ENCODE measurements at places on chromosomes 5 and 9. TPM values are rescaled to one million over a fixed set of nuclear protein-coding genes. Genes with fewer than 3 reads are reported as not detected.

GRCh38 chr5:163976696-163977095 lies 471.3 kb downstream of the MAT2B start:
- H3K4me1 ChIP-seq: no peaks in the 10 kb centered on the region
- no peaks in the 10 kb centered on the region for H3K27me3 ChIP-seq
- DNase-seq: no peak

- peak overlapping the region; percentile 99 for H3K4me3 ChIP-seq
- no peaks in the 10 kb centered on the region for H3K36me3 ChIP-seq
- no peak for DNase-seq
- peak overlapping the region; percentile 96 for H3K27ac ChIP-seq
- peaks cover 8% of the 10 kb centered on the region for H3K4me1 ChIP-seq
- H3K27me3 ChIP-seq: no peaks in the 10 kb centered on the region
These were observed 1.2 kb downstream of the LHFPL2 start for GRCh38 chr5:78647351-78647818.

- no peaks in the 10 kb centered on the region for H3K27me3 ChIP-seq
- no peaks in the 10 kb centered on the region for H3K4me1 ChIP-seq
- H3K27ac ChIP-seq: no peak overlapping the region
- H3K4me3 ChIP-seq: no peak overlapping the region
- no peaks in the 10 kb centered on the region for H3K36me3 ChIP-seq
These were observed 25.0 kb upstream of the AUH start for GRCh38 chr9:91386765-91387164.

GRCh38 chr9:129879991-129880653 lies 44.9 kb downstream of the USP20 start:
- H3K27me3 ChIP-seq: no peaks in the 10 kb centered on the region
- H3K36me3 ChIP-seq: peaks cover 1% of the 10 kb centered on the region
- DNase-seq: no peak
- H3K4me3 ChIP-seq: no peak overlapping the region

GRCh38 chr5:154385236-154385512 lies 60.6 kb upstream of the SAP30L start:
- no peak for DNase-seq
- no peaks in the 10 kb centered on the region for H3K27me3 ChIP-seq
- H3K36me3 ChIP-seq: no peaks in the 10 kb centered on the region
- H3K4me3 ChIP-seq: no peak overlapping the region

- peaks cover 9% of the 10 kb centered on the region for H3K27me3 ChIP-seq
- no peak within 1 kb of the TSS for H3K4me3 ChIP-seq
- no peaks in the 10 kb centered on the region for H3K36me3 ChIP-seq
- no peak within 1 kb of the TSS for H3K27ac ChIP-seq
- H3K4me1 ChIP-seq: no peaks in the 10 kb centered on the region
These were observed at the start of gene TAL2 for GRCh38 chr9:105662184-105663104. TSS of gene TAL2 (plus strand) at chr9:105662457. CDS start at chr9:105662497, 40 bp downstream.

- no peaks in the 10 kb centered on the region for H3K36me3 ChIP-seq
- peak overlapping the region; percentile 33 for H3K27ac ChIP-seq
- no peak for DNase-seq
- H3K27me3 ChIP-seq: no peaks in the 10 kb centered on the region
- H3K4me1 ChIP-seq: peaks cover 4% of the 10 kb centered on the region
These were observed 77.0 kb downstream of the GNAQ start for GRCh38 chr9:77954666-77955015.

DNA sequence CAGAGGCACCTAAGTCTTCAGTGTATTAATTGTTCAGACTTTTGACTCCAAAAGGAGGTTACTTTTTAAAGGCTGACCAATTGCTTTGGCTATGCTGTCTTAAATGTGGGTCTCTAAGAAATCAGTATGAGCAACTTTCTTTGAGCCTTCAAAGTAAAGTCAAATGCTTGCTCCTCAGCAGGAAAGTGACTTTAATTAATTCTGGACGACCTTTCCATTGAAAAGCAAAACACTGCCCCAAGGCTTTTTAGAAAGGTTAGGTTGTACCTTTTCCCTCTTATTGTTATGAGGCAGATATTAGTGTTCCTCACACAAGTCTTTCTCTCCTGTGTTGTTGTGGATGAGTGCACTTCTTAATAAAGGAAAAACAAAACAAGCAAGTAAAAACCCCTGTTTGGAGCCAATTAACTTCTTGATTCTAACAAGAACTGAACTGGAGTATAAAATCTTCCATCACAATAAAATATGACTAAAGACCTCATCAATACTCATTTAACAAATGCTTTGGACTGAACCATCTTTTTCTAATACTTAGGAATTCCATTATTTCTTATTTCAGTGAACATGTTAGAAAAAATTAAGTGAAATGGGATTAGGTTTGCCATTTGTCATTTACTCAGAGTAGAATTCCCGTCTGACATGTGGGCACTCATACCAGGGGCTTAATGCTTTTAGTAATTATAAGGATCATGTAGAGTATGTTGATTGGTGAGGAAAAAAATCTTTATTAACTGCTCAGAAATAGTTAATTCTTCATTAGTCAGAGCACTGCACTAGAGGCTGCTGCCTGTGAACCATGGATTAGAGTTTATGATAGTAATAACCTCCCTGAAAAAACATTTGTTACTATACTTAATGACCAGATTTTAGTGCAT lies 159.1 kb upstream of the ZNF608 start:
- H3K4me1 ChIP-seq: peaks cover 22% of the 10 kb centered on the region
- H3K36me3 ChIP-seq: no peaks in the 10 kb centered on the region
- DNase-seq: no peak
- H3K4me3 ChIP-seq: no peak overlapping the region

GRCh38 chr5:90565491-90565890 lies 6.9 kb downstream of the ADGRV1 start:
- no peak overlapping the region for H3K27ac ChIP-seq
- no peak for DNase-seq
- no peak overlapping the region for H3K4me3 ChIP-seq
- H3K27me3 ChIP-seq: peaks cover 1% of the 10 kb centered on the region
- H3K4me1 ChIP-seq: no peaks in the 10 kb centered on the region
- no peaks in the 10 kb centered on the region for H3K36me3 ChIP-seq

DNA sequence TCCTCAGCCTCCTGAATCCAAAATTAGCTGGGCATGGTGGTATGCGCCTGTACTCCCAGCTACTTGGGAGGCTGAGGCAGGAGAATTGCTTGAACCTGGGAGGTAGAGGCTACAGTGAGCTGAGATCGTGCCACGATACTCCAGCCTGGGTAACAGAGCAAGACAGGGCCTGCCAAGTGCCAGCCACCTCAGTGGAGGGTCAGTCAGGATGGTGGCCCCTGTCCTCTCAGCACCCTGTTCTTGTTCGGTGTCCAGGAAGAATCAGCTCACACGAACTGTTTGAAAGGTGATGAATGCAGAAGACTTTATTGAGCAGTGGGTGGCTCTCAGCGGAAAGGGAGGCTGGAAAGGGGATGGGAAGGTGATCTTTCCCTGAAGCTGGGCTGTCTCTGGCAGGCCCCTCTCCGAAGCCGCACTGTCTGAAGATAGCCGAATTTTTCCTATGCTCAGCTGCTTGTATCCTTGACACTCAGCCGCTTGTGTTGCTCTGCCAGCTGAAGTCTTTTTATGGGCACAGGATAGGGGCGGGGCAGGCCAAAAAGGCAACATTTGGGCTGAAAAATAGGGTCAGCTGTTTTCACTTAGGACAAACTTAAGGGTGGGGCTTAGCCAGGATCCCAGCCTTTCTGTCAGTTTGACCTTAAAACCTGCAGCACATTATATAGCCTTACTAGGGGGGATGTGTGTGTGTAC lies 50.9 kb downstream of the UBE2R2 start:
- H3K36me3 ChIP-seq: no peaks in the 10 kb centered on the region
- DNase-seq: no peak
- H3K27me3 ChIP-seq: no peaks in the 10 kb centered on the region
- H3K4me1 ChIP-seq: peaks cover 11% of the 10 kb centered on the region

DNA sequence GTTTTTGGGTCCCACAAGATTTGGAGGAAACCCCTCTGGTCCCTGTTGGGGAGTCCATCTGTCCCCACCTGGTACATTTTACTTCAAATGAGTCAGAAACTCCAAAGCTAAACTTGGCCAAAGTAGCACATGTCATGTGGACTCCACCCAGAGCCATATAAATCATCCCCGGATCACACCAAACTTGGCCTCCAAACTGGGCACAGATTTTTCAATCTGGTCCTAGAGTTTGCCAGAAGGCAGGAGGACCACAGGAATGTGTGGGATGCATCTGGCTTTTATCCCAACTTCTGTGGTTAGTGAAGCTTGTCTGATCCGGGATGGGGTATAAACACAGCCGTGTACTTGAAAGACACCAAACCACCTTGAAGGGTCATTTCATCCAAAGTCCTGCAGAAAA lies 66.3 kb downstream of the MAT2B start:
- H3K27me3 ChIP-seq: no peaks in the 10 kb centered on the region
- peak; percentile 35 for DNase-seq
- no peak overlapping the region for H3K4me3 ChIP-seq
- H3K4me1 ChIP-seq: no peaks in the 10 kb centered on the region

DNA sequence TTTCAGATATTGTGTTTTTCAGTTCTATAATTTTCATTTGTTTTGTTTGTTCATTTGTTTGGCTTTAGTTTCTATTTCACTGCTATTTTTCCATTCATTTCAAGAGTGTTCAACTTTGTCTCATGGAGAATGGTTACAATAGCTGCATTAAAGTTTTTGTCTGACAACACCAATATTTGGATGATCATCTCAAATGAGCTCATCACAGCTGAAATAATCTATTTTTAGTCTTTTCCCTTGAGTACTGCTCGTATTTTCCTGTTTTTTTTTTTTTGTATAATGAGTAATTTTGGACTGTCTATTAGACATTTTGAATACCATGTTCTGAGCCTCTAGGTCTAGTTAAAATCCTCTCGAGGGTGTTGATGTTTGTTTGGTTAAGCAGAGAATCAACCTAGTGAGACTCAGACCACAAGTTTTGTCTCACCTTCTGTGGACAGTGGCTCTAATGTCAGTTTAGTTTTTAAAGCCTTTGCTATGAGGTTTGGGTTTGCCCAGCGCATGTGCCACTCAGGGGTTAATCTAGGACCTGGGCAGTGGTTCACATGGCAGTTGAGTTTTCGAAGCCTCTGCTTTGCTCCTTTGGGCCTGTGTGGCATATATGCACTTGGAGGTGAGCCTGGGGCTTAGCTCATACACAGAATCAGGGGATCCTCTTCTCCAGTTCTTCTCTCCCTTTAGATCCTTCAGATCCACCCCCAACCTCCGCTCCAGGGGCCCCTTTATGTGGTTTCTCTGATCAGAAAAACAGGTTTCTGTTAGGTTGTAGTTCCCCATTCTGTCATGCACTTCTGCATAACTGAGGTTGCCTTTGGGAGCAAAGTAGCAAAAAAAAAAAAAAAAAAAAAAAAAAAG lies 79.8 kb downstream of the ARSB start:
- no peak for DNase-seq
- H3K36me3 ChIP-seq: no peaks in the 10 kb centered on the region
- H3K27me3 ChIP-seq: no peaks in the 10 kb centered on the region
- no peak overlapping the region for H3K4me3 ChIP-seq
- H3K4me1 ChIP-seq: no peaks in the 10 kb centered on the region

GRCh38 chr5:176180781-176181180 lies 57.4 kb upstream of the SIMC1 start:
- no peak overlapping the region for H3K27ac ChIP-seq
- H3K4me1 ChIP-seq: no peaks in the 10 kb centered on the region
- H3K36me3 ChIP-seq: no peaks in the 10 kb centered on the region
- DNase-seq: no peak
- no peak overlapping the region for H3K4me3 ChIP-seq

DNA sequence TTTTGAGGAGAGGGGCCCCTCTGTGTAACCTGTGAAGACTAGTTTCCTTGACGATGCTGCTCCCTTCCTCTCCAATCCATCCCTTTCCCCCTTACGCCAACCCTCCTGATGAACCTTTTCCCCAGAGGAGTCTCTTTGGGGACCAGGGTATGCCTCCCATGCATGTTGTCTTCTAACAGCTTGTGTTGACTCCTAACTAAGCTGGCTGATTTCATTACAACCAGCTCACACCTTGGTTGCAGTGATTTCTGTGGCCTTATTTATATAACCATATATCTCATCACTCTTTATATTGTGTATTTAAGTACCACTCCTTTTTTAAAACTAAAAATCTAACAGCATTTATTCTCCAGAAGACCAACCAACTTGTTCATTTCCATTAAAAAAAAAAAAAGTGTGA lies 42.5 kb downstream of the SFXN1 start:
- H3K4me1 ChIP-seq: no peaks in the 10 kb centered on the region
- peaks cover 4% of the 10 kb centered on the region for H3K36me3 ChIP-seq
- no peak for DNase-seq
- no peak overlapping the region for H3K27ac ChIP-seq
- no peaks in the 10 kb centered on the region for H3K27me3 ChIP-seq

DNA sequence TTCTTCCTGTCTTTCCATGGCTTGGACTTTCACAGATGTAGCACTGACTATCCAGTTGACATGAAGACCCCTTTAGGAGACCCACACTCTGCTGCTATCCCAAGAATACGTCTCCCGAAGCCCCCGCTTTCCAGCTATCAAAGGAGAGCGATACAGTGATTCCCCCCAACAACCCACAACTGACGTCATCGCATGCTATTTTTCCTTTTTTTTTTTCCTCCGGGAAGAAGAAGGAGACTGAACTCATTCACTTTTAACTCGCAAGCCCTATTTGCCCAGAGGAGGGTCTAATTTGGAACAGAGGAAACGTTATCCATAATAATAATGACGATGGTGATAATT lies 2.1 kb downstream of the PAPPA start:
- DNase-seq: no peak
- peaks cover 4% of the 10 kb centered on the region for H3K27me3 ChIP-seq
- no peaks in the 10 kb centered on the region for H3K4me1 ChIP-seq

GRCh38 chr9:115143689-115144088 lies 25.7 kb upstream of the TNC start:
- no peak overlapping the region for H3K4me3 ChIP-seq
- no peaks in the 10 kb centered on the region for H3K27me3 ChIP-seq
- H3K36me3 ChIP-seq: no peaks in the 10 kb centered on the region
- DNase-seq: no peak
- H3K4me1 ChIP-seq: no peaks in the 10 kb centered on the region

- H3K27me3 ChIP-seq: no peaks in the 10 kb centered on the region
- no peaks in the 10 kb centered on the region for H3K4me1 ChIP-seq
- no peaks in the 10 kb centered on the region for H3K36me3 ChIP-seq
- no peak overlapping the region for H3K27ac ChIP-seq
These were observed 159.7 kb upstream of the CDH12 start for GRCh38 chr5:23012842-23013241.

GRCh38 chr9:93496285-93496684 lies 42.9 kb upstream of the FAM120AOS start:
- H3K27ac ChIP-seq: no peak overlapping the region
- DNase-seq: no peak
- H3K27me3 ChIP-seq: no peaks in the 10 kb centered on the region
- peaks cover 9% of the 10 kb centered on the region for H3K4me1 ChIP-seq
- H3K4me3 ChIP-seq: no peak overlapping the region

The MED22 gene
- 32.2 TPM for total RNA-seq

The INSL6 gene
- total RNA-seq: not detected

Measured in breast epithelium (tissue), 4 donors.